ENCODE measurements at places on chromosomes 1 and 21.

- ATAC-seq: no peak
Observed at GRCh38 chr1:111961016-111961415, 28.5 kb downstream of the KCND3 start.

DNA sequence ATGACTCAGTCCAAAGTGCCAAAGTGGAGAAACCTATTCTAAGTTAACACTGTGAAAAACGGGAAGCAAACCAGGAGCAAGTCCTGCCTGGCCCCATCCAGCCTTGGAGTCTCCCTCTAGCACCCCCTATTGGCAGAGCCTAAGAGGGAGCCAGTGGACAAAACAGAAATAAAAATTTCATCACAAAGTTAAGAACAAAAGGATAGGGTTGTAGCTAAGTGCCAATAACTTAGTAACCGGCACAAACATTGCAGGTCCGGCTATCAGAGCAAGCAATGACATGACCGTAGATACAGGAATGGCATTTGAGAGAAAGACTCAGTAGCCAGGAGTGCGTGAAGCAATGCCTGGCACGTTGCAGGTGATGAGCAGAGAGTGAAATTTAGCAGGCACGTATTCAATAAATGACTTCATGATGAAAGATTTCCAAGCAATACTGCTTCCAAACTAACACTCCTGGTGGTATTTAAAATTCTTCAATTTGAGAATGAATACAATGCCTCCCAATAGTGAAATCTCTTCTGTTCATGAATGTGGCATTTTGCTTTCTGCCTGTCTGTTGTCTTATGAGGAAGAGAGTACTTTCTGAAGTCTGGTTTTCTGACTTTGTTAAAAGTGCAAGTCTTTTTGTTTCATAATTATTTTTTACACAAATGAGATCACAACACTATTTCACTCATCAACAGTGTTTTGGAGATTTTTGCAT lies 391.0 kb downstream of the OMA1 start:
- ATAC-seq: no peak

GRCh38 chr1:209877087-209877764 lies 49.5 kb downstream of the UTP25 start:
- ATAC-seq: no peak

GRCh38 chr1:227270554-227270953 lies 47.7 kb downstream of the CDC42BPA start:
- ATAC-seq: no peak

GRCh38 chr1:83531521-83532309 lies 467.2 kb downstream of the TTLL7 start:
- ATAC-seq: no peak

GRCh38 chr1:247469141-247469535 lies 11.2 kb upstream of the OR2B11 start:
- no peak for ATAC-seq

- ATAC-seq: no peak
Observed at GRCh38 chr1:31201931-31202360, 37.7 kb downstream of the NKAIN1 start.

- no peak for ATAC-seq
Observed at GRCh38 chr1:117336088-117336817, 31.0 kb upstream of the MAN1A2 start.

- no peak for ATAC-seq
Observed at GRCh38 chr1:115643666-115644065, 1.9 kb downstream of the VANGL1 start.

DNA sequence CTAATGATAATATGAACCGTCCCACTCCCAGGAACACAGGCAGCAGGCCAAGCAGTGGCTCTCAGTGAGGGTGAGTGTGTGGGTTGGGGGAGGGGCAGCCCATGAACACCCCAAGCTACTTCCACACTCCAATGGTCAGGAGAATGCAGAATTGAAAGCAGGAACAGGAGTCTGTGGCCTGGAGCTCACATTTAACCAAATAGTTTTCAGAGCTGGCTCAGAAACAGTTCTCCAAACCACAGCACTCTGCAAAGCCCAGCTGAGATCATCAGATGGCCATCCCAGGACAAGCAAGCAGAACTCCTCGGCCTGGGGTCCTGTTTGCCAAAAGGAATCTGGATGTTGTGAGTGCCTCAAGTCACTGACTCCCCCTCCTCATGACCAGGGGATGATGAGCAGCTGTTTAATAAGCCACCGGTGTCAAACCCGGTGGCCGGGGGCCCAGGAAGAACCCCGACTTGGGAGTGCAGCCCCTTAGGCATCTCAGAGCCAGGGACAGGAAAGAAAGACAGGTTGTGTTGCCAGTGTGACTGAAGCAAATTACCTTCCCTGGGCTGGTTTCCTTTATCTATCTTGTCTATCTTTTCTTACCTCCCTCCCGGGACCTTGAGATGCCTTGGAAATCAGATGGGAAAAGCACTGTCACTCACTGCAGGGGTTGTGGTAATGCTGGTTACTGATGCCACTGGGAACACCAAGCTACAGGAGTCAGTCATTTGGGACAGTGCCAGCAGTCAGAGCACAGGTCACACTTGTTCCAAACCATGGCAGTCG lies 20.4 kb downstream of the DEGS1 start:
- no peak for ATAC-seq

DNA sequence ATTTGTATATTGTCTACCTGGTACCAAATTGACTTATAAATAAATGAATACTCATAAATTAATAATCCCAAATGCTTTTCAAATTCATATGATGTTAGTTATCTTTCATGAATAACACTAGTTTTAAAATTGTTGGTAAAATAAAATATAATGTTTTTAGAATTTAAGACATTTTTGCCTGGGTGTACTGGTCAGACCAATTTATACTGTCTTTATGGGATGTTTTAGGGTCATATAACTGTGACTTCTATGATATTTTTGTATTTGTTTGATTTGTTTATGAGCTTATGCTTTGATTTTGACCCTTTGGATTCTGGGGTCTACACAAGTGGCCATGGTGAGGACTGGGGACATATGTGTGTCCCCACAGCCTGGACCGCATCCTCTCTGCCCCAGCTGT lies 54.1 kb upstream of the KLHDC7A start:
- ATAC-seq: no peak

GRCh38 chr1:223017291-223017690 lies 125.8 kb downstream of the TLR5 start:
- no peak for ATAC-seq

DNA sequence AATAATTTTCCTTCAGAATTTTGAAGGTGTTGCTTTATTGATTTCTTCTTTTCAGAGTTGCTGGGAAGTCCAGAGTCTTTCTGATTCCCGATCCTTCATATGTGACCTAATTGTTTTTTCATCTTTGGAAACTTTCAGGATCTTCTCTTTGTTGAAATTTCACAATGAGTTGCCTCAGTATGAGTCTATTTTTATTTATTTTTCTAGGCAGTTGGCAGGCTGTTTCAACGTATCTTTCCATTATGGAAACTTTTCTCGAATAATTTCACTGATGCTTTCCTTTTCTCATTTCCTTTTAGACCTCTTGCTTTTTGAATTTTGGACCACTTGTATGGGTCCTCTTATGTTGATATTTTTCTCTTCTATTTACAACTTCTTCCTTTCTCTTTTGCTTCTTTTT lies 354.3 kb downstream of the TGFB2 start:
- ATAC-seq: no peak
